ENCODE measurements at places on chromosomes 5 and 9.

DNA sequence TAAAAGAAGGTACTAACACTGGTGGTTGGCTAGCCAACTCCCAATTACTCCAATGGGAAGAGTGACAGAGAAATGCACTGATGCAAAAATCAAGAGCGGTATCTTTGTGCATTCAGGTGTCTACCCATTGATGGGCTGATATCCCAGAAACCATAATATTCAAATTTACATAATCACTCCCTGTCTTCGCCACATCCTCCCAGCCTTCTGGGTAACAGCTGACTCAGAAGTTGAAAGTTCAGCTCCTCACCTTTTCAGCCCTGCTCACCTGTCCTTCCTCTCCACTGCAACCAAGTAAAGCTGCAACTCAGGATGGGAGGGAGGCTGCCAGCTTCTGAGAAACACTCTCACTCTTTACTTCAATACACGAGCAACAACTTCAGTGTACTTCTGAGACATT, 6.9 kb downstream of the SUSD1 start:
- DNase-seq, result no peak

GRCh38 chr5:139381837-139382761, 998 bp downstream of the SLC23A1 start:
- DNase-seq, result no peak

DNA sequence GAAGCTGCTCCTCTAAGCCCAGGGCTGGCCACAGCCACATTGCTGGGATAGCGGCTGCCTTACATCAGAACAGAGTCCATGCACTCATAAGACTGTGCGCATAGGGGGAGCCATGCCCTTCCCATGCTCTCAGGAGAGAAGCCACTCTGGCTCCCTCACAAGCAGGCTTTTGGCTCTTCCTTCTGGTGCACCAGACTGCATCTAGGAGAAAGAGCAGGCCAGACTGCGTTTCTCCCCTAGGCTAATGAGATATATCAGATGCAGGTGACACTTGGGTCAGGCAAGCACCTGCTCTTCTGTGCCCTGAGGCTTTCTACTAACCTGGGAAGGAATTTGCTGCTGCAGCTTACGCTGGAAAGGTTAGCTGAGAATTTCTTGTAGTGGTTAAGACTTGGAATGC, 43.2 kb upstream of the BRINP1 start:
- no peak for DNase-seq

DNA sequence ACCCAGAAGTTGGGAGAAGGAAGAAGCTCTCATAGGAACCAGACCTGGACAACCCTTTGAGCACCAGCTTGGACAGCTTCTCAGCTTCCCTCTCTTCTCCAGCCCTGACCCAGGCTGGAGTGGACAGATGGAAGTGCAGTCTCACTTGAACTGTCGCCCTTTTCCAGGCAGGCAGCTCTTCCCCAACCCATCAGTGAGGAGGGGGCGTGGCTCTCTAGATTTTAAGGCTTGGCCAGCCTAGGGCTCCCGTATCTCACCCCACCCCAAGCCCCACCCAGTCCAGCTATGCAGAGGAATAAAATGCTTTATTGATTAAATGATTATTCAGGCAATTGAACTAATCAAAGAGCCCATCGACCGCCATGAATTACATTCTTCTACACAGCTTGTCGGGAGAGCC, 2.2 kb downstream of the PAX5 start:
- DNase-seq, result no peak

DNA sequence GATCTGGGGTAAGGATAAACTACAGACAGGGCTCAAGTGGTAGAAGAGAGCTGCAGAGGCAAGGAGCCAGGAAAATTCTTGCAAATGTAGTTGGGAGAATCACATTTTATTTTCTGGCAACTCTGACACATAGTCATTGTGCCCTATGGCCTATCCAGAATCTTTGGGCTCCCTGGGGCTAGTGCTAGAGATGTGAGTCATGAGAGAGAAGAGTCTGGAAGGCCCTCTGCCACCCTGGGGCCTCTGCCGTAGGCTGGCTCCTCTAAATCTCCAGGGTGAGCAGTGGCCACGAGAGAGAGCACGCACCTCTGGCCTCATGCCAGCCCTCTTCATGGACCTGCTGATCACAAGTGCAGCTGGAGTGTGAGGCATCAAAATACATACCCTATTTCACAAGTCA, 74.3 kb upstream of the SSBP2 start:
- DNase-seq, result peak; percentile 61

DNA sequence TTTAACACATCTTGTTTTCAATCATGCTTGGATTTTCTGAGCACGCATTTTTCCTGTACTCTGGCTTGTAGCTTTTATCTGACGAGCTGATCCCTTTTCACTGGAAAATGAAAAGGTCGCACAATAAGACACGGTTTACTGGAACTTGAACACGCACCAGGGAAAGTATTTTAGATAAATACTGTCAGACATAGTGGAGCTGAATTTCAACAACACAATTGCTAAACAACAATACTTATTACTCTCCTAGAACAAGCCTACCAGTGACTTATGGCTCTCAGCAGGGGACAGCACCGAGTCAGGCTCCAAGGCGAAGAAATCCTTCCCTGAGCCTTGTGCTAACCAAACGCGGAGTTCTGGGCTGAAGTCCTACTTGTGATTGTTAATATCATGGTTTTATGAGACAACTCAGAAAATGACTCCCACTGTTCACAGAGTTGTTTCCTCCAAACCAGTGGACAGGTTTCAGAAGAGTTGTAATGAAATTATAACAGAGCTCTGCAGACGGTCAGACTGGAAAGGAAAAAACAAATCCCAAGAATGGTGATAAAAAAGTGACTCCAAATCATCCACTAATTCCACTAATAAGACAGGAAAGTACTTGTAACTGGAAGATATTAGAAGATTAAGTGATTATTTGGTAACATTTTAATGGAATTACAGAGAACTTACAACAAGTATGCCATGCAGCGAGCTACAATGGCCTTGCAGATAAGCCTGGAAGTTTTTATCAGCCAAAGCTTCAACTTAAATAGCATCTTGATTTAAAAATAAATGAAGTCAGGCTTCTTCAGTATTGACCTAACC, 359.6 kb downstream of the EBF1 start:
- no peak for DNase-seq

DNA sequence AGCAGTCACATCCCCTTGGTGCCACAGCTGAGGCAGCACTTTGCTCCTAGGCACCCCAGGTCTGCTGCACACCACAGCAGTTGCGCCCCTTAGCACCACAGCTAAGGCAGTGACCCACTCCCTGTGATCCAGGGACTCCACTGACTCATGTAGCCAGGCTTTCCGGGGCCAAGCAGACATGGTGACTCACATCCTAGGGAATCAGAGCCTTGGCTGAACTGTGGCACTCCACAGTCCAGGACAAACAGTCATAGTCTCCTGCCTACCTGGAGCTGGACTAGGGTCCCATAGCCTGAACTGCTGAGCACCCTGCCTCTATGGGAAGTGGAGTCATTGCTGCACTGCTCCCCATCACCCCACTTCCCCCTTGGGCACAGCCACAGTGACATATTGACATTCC, 338.7 kb downstream of the NPR3 start:
- no peak for DNase-seq

DNA sequence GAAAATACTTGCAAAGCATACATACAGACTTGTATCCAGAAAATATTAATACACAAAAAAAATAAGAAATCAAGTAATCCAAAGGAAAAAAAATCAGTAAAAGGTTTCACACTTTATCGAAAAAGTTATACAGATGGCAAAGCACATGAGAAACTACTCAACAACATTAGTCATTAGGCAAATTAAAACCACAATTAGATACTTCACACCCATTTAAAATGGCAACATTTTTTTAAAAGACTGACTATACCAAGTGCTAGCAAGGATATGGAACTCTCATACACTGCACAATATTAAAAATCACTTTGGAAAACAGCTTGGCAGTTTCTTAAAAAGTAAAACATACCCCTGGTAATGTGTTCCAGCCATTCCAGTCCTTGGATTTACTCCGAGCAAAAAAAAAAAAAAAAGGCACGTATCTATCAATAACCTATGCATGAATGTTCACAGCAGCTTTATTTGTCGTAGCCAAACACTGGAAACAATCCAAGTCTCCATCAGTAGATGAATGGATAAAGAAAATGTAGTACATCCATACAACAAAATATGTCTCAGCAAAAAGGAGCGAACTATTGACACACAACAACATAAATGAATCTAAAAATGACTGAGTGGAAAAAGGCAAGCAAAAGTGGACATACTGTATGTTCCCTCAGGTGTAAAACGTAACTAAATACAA, 66.0 kb downstream of the GNAQ start:
- peak; percentile 47 for DNase-seq

- DNase-seq, result no peak
These were observed 2.7 kb downstream of the BNC2 start for GRCh38 chr9:16867576-16868311.

GRCh38 chr9:105697871-105698270, 3.5 kb downstream of the TMEM38B start:
- DNase-seq, result no peak

DNA sequence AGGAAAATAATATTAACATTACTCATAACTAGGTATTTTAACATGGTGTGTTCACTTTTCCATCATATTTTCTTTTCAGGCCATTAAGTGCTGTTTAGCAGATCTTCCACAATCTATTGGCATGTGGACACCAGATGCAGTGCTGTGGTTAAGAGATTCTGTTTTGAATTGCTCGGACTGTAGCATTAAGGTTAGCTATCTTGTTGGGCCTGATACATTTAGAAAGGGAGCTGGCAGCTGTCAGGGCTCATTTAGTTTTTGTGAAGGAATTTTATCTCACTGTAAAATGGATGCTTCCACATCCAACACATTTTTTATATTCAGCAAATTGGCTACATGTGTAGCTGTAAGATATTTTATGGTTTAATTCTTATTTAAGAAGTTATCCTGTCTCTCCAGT, 20.7 kb upstream of the TMOD1 start:
- no peak for DNase-seq

DNA sequence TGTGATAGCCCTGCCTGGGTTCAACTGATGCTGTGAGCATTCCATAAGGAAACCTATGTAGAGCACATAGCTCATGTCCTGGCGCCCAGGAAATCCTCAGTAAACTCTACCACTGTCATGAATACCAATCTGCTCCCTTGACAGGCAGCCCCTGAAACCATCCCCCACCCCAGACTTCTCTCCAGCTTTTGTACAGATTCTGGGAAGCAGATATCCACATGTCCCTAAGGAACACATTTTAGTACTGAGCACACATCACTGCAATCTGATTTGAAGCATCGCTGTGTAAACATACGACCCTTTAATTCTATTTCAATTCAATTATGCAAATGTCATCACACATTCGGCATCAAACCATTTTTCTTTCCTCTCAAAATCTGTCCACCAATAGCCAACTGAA, 89.5 kb upstream of the FSTL4 start:
- DNase-seq, result no peak

DNA sequence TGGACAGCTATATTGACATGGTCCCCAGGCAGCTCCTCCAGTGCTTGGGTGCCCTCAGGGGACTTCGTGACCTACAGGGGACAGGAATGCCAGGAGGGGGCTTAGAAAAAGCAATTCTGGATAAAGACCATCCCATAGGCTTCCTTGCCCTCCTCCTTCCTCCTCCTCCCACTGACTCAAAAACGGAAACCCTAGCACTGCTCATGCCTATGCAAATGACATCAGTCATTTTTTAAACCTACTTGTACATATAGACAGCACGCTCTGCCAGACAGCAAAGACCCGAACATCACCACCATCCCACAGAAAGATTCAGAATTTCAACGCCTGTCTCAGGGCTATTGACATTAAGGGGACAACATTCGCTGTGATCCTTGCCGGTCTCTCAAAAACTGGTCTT, 11.0 kb downstream of the IGFBPL1 start:
- no peak for DNase-seq

DNA sequence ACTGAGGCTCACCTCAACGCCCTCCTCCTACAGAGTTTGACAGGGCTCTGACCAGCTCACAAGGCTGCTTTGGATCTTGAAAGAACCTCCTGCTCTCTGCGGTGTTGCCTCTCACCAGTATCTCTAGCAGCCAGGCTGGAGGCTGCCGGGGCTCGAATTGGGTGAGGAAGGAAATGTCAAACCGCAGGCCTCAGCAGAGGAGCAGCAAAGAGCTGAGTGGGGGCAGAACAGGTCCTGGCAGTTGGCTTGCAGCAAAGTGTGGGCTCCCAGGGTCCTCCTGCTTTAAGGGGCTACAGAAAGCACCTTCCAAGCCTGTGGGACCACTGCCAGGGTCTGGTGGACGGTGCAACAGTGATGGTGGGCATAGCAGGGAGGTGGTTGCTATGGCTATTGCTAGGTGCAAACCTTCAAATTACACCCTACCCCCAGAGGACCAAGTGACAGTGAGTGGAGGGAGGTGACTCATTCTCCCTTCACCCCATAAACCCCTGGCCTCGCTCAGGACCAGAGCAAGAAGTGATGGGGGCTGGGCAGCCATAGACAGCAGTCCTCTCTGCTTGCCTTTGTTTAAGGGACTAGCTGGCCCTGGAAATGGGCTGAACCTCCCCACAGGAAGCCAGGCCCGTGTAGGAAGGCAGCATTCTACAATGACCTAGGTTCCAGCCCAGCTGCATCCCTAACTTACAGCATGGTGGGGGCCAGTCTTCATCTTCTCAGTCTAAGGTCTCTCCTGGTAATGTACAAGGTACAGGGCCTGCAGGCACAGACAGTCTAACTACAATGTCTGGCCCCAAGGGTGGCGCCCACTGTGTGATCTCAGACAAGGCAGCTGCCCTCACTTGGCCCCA, 18.7 kb downstream of the LCP2 start:
- DNase-seq, result no peak

- no peak for DNase-seq
These were observed 488.1 kb upstream of the ADAMTS16 start for GRCh38 chr5:4651806-4652565.

DNA sequence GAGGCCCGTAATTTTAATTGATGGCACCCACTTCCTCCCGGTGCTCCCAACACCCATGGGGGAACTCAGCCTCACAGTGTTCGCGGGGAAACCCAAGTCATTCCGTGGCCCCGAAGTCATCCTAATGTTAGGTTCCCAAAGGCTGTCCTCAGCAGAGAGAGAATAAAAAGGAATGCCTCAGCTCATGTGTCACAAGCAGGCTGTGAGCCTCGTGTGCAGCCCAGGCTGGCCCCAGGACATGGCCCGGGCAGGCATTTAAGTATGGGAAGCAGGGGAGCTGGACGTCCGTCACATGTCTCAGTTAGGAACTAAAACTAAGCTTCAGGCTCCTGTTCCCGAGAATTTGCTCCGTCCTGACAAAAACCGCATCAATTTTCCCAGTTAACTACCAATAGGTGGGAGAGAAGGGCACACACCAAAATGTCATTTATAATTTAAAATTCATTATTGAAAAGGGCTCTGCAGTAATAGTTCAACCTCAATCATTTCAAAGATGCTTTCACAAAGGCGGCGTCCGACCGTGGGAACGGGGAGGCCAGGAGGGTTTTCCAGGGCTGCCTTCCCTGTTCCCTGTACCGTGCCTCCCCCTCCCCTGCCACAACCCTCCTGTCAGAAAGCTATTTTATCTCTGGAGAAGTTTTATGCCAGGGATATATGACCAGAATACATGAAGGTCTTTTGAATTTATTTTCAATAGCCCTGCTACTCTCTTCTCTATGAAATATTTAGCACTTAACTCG, 137.3 kb downstream of the FSTL4 start:
- no peak for DNase-seq

- DNase-seq, result no peak
These were observed 53.1 kb downstream of the MRPL36 start for GRCh38 chr5:1746371-1747078.

Data from NCI-H1092 (cell line).